Stimulated activated CD4-positive, alpha-beta T cell treated with anti-CD3 and anti-CD28 coated beads, Interleukin-4, amount 100 ng/mL, for 24 hours (primary cell): ENCODE measurements at places on chromosomes 5 and 9.

GRCh38 chr9:28007097-28007817 lies 434.0 kb upstream of the C9orf72 start:
- DNase-seq: no peak

DNA sequence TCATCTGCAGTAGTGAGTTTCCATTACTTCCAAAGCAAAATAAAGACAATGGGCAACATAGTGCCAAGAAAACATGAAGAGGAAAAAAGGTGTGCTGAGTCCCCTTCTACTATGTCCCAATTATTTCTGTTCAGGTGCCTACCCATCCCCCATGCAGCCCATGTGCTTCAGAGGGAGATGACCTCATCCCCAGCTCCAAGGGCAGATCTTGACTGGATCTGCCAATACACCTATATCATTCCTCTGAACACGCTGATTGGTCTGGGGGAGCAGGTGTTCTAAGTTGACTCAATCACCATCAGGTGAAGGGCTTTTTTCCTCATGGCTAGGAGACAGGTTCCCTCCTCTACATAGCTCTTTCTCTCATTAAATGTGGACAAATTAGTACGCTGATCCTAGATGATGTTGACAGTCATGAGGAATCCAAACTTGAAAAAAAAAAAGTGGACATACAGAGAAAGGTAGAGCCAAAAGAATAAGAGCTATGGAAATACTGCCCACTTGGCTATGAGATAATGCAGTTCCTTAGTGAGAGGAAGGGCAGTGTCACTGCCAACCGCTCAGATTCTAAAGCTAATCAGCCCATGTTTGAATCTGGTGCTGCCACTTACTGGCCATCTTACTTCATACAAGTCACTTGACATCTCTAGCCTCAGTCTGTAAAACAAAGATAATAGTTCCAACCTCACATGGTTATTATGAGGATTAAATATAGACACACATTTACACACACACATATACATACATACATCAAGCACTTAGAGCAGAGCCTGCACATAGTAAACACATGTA lies 23.1 kb downstream of the PRELID2 start:
- no peak for DNase-seq

- no peak for DNase-seq
Observed at GRCh38 chr5:7638456-7638855, 212.5 kb downstream of the CFAP90 start.

GRCh38 chr5:32369542-32370155 lies 56.9 kb upstream of the MTMR12 start:
- no peak for DNase-seq

- DNase-seq: no peak
Observed at GRCh38 chr5:167947306-167947705, 344.1 kb upstream of the WWC1 start.

DNA sequence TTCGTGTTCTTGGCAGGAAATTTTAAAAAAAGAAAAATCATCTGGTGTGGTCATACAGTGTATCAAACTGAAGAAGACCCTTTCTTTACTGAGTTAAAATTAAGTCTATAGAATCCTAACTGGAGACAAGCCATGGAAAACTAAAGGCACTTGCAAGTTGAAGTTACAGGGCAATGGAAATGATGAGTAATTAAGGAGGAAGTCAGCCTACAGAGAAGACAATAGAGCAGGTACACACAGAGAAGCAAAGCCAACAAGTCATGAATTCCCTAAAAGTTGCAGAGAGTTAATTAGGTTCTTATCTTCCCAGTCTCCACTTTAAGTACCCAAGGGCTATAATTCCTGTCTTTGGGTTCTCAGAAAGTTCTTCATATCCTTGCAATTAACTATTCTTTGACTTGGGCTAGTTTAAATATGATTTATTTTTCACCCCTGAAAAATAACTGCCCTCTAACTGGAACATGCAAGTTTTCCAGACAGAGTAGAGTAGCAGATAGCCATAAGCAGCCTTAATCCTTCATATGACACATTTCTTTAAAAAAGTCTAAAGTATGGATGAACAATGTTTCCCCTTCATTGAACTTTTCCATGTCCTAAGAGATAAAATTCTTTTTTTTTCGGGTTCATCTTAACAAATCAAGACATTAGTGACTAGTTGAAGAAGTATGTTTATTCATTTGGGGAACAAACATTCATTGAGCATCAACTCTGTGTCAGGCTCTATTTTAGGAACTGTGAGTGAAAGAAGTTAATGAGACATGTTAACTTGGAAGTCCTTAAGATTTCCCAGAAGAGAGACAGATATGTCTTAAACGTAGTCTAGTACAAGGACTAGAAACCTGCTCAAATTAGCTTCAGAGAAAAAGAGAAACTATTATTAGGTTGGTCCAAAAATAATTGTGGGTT lies 5.2 kb upstream of the ITGA2 start:
- no peak for DNase-seq
